ENCODE measurements at places on chromosomes 2 and 18.

DNA sequence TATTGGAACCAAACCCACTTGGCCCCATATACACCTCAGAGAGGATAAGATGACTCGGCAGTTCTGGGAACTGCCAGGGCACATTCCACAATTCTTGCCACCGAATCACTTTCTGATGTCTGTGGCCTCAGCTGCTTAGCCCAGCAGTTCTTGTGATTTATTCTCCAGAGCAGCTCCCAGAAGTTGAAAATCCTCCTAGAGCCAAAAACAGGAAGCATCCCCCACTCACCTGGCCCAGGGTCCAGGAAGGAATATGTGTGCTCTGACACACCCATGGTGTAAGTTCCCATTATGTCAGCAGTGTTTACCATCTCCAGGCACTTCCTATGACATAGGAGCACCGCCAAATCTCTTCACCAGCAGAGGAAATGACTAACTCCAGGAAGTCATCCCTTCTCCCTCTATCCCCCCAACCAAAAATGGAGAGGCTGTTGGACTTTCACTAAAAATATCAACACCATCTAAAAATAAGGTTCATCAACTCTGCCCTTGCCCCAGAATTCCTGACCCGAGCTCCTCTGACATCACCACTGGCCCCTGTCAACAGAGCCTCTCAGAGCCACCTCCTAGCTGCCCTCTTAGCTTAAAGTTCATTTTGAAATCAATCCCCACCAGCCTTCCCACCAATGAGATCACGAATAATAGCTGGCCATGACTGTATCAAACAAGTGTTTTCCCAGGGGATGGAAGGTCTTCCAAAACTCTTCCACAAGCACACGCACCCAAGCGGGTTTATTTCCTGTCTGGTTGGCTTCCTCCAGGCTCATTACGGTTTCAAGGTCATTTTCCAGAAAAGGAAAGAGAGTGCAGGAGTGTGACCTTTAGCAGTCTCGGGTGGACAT is 223.1 kb upstream of the PARD3B start:
- no peak for DNase-seq

- no peak for DNase-seq
These were observed 31.8 kb upstream of the KCNE4 start for GRCh38 chr2:223019987-223020717.

DNA sequence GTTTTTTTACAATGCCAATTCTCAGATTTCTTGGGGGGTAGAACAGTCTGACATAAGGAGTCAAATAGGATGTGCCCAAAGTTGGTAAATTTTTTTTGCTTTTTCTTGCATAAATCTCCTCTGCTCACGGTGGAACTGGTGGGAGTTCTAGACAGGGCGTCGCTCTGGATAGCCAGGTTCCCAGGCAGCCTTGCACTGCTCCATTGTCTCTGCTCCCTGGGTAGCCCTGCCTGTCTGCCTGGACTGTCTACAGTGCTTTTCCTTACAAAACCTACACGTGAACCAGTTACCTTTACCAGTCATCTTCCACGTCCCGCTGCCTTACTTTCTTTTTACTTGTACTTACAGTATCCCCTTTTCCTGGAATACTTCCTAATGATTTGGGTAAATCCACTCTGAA is 117.1 kb downstream of the ZNF407 start:
- no peak for DNase-seq

DNA sequence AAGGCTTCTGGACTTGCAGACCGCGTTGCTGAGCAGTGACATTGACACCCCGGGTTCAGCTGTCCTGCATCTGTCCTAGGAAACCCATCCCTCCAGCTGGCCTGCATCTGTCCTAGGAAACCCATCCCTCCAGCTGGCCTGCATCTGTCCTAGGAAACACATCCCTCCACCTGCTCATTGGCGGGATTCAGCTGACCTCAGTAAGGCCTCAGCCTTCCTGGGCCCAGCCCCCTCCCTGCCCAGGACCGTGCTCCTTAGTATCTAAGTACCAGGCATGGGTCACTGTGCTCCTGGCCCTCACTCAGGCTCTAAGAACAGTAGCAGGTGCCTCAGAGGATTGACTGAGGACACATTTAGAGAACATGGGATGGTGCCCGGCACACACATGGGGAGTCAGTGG is 1.2 kb downstream of the MLPH start:
- no peak for DNase-seq

DNA sequence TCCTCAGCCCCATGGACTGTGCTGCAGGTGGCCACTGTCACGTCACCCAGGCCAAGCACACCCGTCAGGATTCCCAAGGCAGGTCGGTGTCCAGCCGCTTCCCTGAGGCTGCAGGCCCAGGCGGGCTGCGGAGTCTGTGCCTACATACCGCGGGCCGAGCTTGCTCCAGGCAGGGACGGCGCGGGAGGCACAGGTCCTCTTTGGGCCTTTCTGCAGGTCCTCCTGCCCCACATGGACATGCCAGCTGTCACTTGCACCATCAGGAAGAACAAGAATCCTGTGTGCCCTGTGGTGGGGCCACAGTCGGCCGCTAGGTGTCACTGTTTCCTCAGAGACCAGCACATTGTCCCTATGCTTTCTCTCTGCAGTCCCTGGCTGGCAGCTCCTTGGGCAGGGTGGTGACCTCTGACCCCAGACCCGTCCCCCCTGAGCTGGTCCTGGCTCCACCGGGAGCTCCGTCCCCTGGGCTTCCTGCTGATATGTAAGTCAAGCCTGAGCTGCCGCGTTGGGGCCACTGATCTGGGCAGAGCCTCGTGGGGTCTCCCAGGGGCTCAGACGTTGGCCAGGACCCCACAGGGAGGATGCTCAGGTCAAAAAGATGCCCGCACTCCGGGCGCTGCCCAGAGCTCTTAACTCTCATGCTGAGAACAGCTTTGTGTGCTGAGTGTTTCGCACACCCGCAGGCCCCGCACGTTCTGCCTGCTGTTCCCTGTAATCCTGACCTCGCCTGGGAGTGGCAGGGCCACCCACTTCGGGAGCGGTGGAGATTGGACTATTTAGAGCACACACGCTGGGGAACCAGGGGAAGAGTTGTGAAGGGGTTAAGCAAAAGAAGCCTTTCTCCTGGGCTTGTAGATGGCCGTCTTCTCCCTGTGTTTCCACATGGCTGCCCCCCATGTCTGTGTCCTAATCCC is 17.3 kb upstream of the AGXT start:
- DNase-seq: peak; percentile 84

GRCh38 chr2:205681401-205682238 is 681 bp upstream of the NRP2 start:
- no peak for DNase-seq

GRCh38 chr18:70432804-70433400 is 144.1 kb downstream of the SOCS6 start:
- no peak for DNase-seq

GRCh38 chr2:30956995-30957394 is 149.7 kb upstream of the CAPN13 start:
- no peak for DNase-seq

DNA sequence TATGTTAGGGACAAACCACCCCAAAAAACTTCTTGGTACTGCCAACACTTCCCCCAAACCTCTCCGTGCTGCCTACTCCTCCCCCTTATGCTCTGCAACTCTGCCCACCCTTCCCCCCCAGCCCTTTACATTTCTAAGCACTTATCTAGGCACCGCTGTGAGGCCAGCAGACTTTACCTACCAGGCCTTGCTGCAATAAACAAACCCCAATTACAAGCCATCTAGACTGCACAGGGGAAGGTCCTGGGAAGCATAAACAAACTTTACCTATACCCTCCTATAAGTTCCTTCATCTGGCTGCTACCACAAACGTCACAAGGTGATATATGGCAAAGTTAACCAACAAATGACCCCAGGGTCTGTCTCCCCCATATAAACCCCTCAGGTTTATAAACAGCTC is 259.4 kb upstream of the GULP1 start:
- no peak for DNase-seq

- no peak for DNase-seq
These were observed 55.5 kb upstream of the SLC8A1 start for GRCh38 chr2:40507432-40507831.

DNA sequence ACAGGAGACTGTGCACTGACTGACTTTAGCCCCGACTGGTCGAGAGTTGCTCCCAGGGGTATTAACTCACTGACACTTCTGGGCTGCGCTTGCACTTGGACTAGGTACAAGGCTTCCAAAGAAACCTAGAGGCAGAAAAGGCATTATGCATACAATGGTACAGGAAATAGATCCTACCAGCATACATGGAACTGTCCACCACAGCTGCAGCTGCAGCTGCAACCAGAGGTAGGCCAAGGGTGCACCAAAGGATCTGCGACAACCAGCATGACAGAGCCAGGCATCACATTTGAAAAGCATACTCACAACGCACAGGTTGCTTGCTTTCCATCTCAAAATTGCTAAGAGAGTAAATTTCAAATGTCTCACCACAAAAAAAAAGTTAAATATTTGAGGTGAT is 22.6 kb upstream of the PGAP1 start:
- DNase-seq: no peak

DNA sequence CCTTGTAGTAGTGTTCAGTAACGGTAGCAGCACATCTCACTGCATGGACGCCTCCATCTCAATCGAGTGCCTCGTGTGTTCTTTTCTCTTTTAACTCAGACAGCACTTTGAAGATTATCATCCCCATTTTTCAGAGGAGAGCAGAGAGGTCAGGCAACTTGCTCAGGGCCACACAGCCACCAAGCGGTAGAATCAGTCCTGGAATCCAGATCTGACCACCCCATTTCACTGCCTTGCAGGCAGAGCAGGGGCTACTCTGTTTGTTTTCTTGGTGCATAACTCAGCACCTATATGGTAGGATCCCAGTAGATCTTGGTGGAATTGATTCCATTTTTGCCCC is 129.5 kb downstream of the SMAD7 start:
- DNase-seq: no peak

- DNase-seq: no peak
These were observed 44.4 kb downstream of the TRIB2 start for GRCh38 chr2:12761104-12761503.

- no peak for DNase-seq
These were observed 38.0 kb downstream of the SLC4A1AP start for GRCh38 chr2:27701676-27702075.

- DNase-seq: no peak
These were observed 88.7 kb downstream of the ADD2 start for GRCh38 chr2:70679259-70679658.

- DNase-seq: no peak
These were observed 75.6 kb downstream of the SRD5A2 start for GRCh38 chr2:31505111-31505510.

GRCh38 chr2:111052621-111053020 is 68.1 kb upstream of the BCL2L11 start:
- no peak for DNase-seq

DNA sequence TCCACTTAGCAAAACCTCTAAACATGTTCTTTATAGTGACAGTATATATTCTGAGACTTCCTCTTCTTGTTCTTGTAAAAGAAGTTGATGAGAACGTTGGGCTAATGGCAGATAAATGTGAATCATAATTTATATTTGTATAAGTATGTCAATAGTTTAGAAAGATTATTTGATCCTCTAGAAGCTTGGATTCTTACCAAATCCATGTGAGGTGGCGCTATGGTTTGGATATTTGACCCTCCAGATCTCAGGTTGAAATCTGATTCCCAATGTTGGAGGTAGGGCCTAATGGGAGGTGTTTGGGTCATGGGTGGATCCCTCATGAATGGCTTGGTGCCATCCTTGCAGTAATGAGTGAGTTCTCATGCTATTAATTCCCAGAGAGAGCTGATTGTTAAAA is 29.8 kb upstream of the SCN1A start:
- no peak for DNase-seq

DNA sequence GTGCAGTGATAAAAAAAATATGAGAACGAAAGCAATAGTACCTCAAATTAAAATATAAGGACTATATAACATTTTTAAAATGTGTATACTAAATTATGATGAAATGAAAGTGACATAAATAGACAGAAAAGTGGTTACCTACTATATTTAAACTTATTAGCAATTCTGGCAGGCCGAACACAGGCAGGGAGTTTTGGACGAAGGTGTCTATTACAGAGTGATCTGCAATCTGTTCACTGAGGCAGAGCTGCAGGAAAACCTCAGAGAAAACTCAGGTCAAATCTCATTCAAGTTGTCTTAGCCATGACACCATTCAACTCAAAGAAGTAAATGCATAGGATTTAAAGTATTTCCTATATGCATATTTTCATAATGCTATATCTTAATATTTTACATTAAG is 274.8 kb upstream of the GULP1 start:
- DNase-seq: no peak

GRCh38 chr2:172489681-172490080 is 62.3 kb downstream of the ITGA6 start:
- DNase-seq: no peak

DNA sequence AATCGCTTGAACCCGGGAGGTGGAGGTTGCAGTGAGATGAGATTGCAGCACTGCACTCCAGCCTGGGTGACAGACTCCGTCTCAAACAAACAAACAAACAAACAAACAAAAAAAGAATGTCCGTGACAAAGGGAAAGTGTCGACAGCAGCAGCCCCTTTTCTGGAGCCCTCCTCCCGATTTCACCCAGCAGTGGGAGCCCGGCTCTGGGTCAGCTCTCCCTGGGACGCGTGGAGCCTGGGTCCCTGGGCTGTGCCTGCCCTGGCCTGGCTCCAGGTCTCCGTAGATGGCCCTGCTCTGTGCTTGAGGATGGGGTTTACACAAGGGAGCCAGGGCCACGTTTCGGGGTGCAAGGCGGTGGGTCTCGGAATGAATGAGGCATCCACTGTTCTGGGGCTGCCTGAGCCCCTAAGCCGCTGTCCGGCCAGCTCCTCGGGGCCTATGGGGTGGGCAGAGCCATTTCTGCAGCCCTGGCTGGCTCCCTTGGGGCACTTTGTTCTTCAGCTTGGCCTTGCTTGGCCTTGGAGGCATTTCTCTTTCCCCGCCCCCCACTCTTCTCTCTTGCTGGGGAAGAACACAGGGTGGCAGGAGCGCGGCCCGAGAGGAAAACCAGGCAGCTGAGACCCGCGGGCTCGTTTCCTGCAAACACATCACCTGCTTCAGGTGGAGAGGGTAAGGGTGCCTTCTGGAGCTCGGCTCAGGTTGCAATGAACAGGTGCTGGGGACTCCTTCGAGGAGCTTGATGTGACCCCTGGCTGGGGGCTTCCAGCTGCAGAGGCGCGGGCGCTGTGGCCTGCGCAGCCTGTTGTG is 29.1 kb downstream of the RTP5 start:
- no peak for DNase-seq

- no peak for DNase-seq
These were observed 129.5 kb downstream of the TMEM182 start for GRCh38 chr2:102891296-102891695.

DNA sequence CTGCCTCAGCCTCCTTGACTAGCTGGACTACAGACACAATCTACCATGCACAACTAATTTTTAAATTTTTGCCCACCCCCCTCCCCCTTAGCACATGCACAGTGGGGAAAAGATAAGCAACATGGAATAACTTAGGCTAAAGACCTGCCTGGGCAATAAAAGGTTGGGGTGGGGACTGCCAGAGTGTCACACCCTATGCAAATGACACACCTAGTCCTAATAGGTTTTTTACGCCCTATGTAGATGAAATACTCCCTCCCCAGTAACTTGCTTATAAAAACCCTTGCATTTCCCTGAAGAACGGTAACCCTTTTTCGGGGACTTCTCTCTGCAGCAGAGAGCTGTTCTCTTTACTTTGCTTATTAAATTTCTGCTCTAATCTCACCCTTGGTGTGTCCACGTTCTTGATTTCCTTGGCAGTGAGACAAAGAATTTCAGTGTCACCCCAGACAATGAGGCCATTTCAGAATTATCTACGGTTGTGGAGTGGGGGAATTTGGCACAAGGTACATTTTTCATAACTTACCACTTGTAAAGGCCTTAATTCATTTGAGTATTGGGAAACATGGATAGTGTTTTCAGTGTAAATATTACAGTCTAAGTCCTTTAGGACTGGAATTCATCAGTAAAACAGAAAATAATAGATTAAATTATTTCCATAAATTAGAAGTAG is 109.2 kb downstream of the NOL4 start:
- no peak for DNase-seq

GRCh38 chr2:171531291-171531690 is 9.0 kb downstream of the CYBRD1 start:
- no peak for DNase-seq

Measured in stimulated activated CD4-positive, alpha-beta T cell treated with anti-CD3 and anti-CD28 coated beads, Interleukin-1b, Interleukin-23, amount 100 ng/mL, for 4 hours (primary cell).